NCI-H1436 (cell line): ENCODE measurements at places on chromosomes 4 and X.

DNA sequence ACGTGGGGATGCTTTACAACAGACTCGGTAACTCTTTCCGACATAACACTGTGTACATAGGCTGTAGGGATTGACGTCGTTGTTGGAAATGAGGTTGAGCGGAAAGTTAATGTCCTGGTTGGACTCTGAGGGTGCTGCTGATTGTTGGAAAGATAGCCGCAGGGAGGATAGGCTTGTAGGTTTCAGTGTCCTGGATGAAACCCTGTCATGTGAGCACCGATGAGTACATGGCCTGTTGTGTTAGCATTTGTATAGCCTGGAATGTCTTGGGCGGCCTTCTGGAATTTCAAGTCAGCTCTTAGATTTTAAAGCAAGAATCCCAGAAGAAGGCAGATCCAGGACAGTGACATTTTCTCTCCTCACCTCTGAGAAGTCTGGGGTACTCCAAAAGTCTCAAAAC lies 63.3 kb downstream of the TBC1D14 start:
- no peak for DNase-seq

DNA sequence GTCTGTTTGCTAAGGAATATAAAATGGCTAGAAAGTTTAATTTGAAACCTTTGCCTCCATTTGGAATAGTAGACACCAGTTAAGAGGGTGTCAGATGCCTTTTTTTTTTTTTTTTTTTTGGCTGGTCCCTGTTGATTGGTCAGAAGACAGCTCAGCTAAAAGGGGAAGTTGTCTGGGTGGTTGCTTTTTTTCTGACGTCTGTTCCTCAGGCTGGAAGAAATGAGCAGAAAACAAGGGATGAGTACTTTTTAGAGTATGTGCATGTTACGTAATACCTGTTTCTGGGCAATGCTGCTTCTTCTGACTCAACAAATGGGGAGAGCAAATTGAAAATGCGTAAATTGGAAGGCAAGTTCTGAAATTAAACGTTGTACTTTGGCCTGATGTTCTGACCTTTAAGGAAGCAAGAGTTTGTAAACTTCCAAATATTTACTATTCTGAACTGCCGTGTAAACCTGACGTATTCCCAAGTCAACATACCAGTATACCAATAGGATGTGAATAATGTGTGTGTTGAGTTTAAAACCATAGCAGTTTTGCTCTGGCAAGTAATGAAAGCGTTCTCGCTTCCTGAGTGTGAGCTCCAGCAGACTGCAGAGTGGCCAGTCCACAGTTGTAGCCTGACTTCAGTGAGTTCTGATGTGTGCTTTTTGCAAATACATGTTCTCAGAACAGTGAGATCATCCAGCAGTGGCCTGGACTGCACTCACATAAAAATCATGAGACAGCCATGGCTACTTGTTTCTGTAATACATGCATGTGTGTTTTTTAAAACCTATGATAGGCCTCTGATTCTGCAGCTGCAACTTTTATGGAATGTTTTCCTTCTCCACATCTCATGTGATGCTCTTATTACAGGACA lies 1.7 kb downstream of the SAT1 start:
- DNase-seq: no peak

DNA sequence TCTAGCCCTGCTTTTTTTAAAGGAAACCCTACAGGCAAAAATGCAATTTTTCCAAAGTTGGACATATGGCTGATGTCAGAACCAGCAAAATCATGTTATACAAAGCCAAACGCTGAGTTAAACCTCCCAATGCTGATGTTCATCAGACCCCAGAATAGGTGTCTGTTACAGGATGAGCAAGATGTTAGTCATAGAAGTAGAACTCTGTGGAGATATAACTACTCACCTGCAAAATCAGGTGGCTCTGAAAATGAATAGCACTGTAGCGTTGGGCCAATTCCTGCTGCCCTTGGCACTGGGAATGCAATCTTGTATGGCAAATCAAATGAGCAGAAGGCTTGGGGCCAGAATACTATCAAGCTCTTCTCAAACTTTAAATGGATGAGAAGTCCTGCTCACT lies 634.1 kb downstream of the RPA4 start:
- DNase-seq: no peak

- DNase-seq: no peak
Observed at GRCh38 chrX:16786791-16787735, 797 bp downstream of the TXLNG start.

DNA sequence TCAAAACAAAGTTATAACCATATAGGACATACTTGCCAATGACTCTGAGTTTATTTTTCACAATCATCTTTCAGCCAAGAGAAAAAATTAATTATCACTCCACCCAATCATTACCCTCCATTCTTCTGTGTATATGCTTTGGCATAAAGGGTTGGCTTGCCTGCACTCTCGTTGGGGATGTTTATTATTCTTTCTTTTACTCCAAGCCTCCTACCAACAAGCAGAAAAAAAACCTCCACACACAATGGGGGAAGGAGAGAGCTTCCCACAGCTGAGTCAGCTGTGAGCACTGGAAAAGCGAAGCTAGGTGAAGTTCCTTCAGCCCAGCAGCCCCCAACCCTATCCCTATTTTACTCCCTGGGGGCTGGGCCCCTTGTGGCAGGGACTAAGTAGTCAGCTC lies 1.5 kb downstream of the OPHN1 start:
- no peak for DNase-seq
